NCI-H1092 treated with DMSO at 0.1 percent for 48 hours (cell line): ENCODE measurements at places on chromosomes 6 and 20.

- no peak for DNase-seq
Observed at GRCh38 chr6:10589429-10589727, 68.2 kb downstream of the GCNT2 start.

DNA sequence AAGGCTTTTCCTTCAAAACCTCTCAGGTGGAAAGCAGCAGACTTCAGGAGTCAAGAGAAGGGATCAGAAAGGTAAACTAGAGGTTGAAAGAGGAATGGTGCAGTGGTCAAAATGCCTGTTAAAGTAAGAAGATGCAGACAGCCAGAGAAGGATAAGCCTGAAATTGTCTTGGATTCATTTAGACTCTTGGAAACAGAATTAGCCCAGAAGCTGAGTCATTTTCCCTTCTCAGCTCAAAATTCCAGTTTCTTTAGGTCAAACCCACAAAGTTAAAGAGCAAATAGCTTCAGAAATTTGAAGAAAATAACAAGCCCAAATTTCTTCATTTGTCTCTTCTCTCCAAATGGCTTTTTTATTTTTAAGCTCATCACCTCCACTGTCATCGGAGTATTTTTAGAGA is 73.9 kb downstream of the DHX35 start:
- DNase-seq = no peak

DNA sequence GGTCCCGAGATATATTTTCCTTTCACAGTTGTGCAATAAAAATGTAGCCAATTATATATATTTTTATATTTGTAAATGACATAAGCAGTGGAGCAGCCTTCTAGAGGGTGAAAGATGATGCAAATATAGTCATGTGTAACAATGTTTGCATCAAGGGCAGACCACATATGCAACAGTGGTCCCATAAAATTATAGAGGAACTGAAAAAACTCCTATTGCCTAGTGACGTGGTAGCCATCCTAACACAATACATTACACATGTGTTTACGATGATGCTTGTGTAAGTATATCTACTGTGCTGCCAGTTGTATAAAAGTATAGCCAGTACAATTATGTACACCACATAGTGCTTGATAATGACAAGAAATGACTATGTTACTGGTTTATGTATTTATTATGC is 162.8 kb downstream of the ZFAND3 start:
- DNase-seq = no peak

GRCh38 chr20:25057234-25058050 is 497 bp downstream of the ACSS1 start:
- no peak for DNase-seq

GRCh38 chr6:85494547-85495536 is 45.0 kb downstream of the NT5E start:
- no peak for DNase-seq

GRCh38 chr6:219641-220198 is 72.6 kb upstream of the DUSP22 start:
- no peak for DNase-seq

- DNase-seq = peak; percentile 54
Observed at GRCh38 chr6:24666097-24666640, 530 bp downstream of the TDP2 start.

DNA sequence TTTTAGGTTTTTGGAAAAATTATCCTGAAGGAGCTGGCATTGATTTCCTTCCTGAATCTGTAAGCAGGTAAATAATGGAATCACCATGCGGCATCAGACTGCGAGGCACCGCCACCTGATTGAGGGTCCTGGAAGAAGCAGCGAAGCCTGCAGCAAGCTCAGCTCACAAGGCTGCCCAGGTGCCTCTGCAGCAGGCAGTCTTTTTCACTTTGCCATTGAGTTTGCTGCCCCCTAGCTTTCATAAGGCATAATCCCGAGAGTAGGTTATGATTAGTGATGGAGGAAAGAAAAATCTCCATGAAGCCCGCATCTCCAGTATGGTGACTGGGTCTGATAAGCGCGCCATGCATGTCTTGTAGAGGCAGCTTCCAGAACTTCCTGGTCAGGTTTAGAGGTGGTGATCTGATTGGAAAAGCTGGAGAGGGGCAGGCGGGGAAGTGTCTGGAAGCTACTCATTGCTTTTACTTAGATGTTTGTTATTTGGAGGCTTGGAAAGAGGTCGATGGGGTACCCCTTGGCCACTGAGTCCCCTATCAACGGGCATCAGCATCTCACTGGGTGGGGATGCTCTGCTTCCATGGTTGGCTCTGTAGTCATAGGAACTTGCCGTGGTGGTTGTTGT is 26.7 kb downstream of the IYD start:
- DNase-seq = peak; percentile 61

- DNase-seq = no peak
Observed at GRCh38 chr6:118410001-118410400, 138.1 kb upstream of the PLN start.

DNA sequence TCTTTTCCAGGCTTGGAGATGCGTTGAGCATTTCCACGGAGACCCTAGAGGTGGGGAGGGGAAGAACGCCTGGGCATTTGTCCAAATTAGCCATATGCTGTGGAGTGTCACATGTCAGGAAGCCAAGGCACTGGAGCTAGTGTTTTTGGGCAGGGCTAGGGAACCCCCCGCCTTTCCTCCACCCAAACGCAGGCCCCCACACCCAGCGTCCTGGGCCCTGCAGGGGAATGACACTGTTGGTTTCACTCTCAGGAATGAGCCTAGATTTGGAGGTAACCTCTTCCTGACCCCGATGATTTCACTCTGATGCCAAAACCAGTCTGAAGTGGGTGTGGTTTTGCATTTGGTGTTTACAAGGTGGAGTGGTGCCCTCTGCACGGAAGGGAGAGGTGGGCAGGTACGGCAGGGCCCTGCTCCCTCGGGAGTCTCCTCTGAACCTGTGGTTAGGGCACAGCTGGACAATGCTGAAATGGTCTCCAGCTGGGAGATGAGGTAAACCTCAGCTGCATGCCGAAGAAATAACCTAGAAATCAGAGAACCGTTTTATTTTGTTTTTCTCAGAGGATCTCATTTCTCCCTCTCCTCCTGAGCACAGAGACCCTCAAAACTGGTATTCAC is 29.5 kb downstream of the MTHFD1L start:
- DNase-seq = peak; percentile 78

GRCh38 chr6:110448846-110449540 is 27.4 kb downstream of the SLC22A16 start:
- DNase-seq = no peak

- DNase-seq = no peak
Observed at GRCh38 chr6:152117156-152118133, 310.0 kb downstream of the ESR1 start.

- DNase-seq = no peak
Observed at GRCh38 chr20:24207803-24208300, 219.3 kb upstream of the GGTLC1 start.

GRCh38 chr20:47156301-47157137 is 200.0 kb downstream of the ZMYND8 start:
- DNase-seq = no peak

- DNase-seq = no peak
Observed at GRCh38 chr6:147852772-147853171, 344.3 kb downstream of the SAMD5 start.

- DNase-seq = no peak
Observed at GRCh38 chr20:37853823-37854375, 49.0 kb upstream of the VSTM2L start.

DNA sequence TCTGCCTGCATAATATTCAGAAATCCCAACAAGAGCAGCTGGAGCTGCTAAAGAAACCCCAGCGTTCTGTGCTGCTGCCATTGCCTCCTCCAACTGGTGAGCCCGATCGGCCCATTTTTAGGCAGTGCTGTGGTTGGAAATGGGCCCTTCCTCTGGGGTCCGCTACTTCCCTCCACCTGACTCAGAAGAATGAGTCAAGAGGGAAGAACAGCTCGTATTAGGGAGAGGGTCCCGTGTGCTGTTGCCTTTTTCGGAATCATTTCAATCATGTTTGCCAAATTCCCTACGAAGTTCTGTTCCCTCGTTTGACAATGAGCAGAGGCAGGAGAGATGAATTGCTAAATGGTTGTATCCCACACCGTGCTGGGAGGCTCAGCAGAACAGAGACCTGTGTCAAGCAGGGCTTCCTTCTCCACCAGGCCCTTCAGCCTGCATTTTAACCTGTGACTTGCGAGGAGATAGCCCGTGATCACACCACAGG is 38.4 kb downstream of the THBS2 start:
- no peak for DNase-seq

DNA sequence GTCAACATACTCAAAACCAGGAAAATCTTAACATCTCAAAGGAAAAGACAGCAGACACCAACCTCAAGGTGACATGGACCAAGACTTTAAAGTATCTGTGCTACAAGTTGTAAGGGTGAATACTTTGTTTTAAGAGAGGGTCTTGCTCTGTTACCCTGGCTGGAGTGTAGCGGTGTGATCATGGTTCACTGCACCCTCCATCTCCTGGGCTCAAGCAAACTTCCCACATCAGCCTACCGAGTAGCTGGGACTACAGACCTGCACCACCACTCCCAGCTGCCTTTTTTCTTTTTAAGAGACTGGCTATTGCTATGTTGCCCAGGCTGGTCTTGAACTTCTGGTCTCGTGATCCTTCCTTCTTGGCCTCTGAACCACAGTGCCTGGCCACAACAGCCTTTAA is 9.7 kb downstream of the AMD1 start:
- no peak for DNase-seq

GRCh38 chr6:107590378-107590777 is 100.5 kb downstream of the SOBP start:
- no peak for DNase-seq

DNA sequence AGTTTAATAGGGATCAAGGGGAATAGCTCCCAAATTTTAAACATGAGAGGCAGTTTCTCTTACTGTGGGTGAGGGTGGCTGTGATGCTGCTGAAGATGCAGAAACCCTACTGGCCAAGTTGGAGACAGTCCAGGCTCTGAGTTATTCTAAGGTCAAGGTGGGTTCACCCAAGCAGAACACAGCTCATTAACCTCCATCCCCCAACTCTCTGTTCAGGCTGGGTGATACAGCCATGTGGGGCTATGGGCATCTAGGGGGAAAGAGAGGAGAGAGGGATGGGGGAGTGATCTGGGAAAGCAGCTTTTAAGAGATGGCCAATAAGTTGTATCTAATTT is 18.9 kb upstream of the TRAM2 start:
- DNase-seq = peak; percentile 36

GRCh38 chr6:157059781-157060180 is 263.5 kb downstream of the TMEM242 start:
- DNase-seq = no peak

DNA sequence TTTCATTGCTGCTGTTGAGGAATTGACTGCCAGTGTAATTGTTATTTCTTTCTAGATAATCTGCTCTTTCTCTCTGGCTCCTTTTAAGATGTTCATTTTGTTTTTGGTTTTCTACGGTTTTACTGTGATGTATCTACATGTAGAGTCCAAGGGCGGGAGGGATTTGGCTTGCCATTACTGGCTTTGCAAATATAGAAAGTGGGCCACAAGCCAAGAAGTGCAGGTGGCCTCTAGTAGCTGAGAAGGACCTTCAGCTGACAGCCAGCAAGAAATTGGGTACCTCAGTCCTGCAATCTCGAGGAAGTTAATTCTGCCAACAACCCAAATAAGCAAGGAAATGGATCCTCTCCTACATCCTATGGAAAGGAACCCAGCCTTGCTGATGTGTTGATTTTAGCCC is 42.8 kb upstream of the GLP1R start:
- peak; percentile 58 for DNase-seq

GRCh38 chr20:44457016-44457415 is 18.7 kb upstream of the TTPAL start:
- DNase-seq = no peak

DNA sequence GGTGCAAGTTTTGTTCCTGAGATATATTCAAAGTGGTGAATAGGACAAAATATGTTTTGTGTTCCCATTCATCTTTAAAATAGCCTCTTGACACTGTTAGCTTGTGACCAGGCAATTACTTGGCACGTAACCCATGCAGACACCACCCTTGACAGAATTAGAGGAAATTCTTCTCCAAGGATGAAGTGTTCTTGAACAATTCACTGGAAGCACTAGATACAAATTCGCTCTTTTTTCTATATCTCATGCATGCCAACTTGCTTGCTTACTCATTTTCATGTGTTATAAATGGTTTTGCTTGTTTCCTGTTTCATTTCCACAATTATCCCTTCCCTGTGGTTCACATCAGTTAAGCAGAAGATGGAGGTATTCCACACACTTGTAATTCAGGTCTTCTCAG is 105.2 kb upstream of the MAN1A1 start:
- DNase-seq = no peak

DNA sequence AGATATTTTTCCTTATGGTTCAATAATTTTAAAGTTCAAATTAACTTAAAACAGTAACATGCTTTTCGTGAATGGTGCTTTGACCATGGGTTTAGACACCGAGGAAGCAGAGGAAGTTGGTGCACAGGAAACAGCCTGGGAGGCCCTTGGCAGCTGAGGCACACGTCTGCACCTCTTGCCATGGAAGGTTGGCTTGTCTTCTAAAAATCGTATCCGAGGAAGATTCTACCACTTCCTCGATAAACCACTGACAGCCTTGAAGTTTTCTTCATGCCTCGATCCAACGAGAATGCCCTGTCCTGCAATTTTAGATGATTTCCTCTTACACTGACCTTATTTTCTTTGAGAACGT is 12.2 kb downstream of the DLL1 start:
- DNase-seq = no peak

DNA sequence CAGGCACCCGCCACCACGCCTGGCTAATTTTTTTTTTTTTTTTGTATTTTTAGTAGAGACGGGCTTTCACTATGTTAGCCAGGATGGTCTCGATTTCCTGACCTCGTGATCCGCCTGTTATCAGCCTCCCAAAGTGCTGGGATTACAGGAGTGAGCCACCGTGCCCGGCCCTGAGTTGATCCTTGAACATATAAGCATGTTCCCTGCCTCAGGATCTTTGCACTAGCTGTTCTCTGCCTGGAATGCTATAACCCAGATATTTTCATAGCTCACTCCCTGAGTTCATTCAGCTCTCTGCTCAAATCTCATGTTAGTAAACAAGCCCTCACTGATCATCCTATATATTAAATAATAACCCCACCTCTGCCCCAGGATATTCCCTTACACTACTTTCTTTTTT is 9.0 kb upstream of the DLK2 start:
- no peak for DNase-seq

GRCh38 chr6:16735014-16735413 is 26.2 kb downstream of the ATXN1 start:
- no peak for DNase-seq

DNA sequence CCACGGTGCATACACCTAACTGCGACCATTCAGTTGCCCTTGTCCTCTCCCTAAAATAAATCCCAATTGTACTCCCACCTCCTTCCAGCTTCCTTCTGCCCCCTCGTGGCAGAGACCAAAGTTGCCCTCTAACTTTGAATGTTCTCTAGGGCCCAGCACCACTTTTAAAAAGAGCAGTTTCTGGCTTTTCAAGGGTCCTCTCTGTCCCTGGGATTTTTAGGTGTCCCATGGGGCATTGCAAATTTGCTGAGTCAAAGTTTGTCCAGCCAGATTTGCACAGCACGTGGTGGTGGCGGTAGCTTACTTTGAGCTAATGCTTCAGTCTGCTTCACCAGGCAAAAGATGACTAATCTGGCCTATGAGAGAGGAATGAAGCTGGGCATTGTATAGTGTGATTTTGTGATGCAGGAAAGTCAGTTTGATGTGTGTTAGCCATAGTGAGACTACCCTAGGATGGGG is 100.2 kb downstream of the PERP start:
- DNase-seq = no peak
